Activated CD8-positive, alpha-beta memory T cell treated with anti-CD3 and anti-CD28 coated beads for 24 hours (primary cell): ENCODE measurements at places on chromosomes 16 and 17.

DNA sequence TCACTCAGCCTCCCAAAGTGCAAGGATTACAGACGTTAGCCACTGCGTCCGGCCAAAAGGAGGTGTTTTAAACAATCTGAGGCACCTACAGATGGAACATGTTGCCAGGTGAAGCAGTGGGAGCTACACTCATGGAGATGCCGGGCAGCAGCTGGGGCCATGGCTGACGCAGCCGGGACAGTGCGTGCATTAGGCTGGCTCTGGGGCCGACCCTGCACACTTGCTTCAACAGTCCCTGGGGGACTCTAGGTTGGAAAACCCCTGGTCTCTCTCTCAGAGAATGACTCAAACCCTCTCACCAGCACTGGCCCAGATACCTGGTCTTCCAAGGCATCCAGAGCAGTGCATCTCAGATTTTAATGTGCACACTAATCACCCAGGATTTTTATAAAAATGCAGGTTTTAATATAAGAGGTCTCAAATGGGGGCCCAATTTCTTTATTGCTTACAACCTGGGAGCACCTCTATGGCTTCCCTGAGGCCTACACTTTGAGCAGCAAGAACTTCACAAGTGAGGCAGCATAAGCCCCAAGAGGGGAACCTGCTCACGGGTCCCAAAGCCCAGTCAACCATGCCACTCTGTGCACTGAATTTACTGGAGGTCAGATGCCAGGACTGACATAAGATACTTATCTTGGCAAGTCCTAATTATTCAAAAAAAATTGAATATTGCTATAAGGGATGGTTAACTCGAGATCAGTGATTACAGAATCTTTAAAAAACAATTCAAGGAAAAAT is 70.8 kb upstream of the TRAP1 start:
- no peak for DNase-seq

DNA sequence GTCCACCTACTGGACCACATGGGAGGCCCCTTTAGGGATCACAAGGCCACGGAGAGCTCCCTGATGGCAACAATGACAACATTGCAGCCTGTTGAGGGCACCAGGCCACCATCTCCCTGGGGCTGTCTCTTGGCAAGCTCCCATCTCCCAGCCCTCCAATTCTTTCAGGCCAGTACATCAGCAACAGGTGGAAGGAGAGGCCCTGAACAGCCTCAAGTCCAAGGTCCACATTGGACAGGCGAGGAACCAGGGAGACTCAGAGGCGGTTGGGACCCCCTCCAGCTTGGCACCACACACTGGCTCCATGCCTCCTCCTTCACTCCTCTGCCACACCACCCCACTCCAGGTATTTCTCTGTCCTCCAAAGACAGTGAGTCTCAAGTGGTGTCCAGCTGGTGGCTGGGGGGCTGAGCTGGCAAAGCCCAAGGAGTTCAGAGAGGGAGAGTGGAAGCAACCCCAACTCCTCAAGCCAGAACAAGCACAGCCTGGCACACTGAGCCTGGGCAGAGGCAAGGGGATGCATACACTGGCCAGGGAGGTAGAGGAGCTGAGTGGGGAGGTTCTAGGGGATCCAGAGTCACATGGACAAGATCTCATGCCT is 1.3 kb upstream of the ACAP1 start:
- no peak for DNase-seq

DNA sequence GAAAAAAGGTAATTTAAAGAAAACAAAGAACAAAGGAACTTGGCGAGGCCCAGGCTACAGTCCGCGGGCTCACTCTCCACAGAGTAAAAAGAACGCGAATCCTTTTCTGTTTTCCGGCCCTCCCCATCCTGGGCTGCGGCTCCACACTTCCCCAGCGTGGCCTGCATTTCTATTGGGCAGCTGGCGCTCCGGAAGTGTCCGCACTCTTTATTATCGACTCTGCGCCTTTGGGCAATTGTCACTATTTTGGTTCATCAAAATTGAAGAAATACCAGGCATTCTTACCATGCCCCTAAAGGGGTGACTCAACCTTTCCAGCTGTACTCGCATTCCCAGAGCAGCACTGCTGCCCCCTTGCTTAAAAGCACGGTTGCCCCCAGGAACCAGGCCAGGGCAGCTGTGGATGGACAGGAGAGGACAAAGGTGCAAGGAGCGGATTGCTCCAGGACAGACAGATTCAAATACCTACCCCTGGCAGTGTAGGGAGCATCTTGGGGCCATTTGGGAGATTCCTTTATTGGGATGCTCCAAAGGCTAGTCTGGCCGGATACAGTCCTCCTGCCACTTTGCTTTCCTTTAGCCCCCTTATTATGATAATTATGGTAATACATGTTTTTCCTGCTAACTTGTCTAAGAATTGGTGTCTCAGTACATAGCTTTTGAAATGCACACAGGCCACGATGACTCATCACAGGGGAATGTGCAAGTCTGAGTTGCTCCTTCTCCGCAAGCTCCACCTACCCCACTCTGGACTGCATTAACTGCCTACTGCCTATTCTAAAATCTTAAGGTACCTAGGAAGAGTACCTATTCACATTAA is 985 bp upstream of the SLFN12 start:
- DNase-seq = peak; percentile 75

DNA sequence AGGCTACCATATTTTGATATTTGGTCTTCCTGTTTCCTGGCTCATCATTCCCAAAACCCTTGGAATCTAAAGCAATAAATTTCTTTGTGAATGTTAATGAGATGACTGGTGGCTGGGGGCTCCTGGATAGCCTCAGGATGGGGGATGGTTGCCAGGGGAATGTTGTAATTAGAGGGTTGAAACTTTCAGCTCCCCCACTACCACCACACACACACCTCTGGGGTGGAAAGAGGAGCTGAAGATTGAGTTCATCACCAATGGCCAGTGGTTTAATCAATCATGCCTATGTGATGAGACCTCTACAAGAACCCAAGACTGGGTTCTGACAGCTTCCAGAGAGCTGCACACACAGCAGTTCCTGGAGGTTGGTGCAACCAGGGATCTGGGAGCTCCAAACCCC is 59.1 kb downstream of the HS3ST3A1 start:
- no peak for DNase-seq

DNA sequence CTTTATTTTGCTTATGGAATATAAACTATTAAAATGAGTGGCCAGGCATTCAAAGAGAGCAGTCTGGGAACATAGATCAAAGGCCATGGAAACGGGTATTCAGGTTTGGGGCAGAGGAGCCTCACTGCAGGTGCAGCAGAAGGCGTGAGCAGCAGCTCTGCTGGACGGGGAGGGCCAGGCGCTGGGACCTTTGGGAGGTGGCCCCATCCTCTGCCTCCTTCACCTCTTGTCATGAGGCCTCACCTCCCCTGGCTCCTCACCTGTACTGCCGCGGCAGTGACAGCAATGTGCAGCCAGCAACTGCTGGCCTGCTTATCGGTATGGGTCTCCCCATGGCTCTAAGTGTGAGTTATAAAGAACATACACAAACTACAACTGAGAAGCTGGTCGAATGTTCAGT is 109.4 kb downstream of the CDK5R1 start:
- DNase-seq = no peak

GRCh38 chr16:88782454-88783390 is 2.3 kb downstream of the PIEZO1 start:
- peak; percentile 84 for DNase-seq

GRCh38 chr17:37507111-37507510 is 17.4 kb downstream of the DUSP14 start:
- DNase-seq = no peak

- DNase-seq = no peak
These were observed 815.5 kb downstream of the KCNJ18 start for GRCh38 chr17:22507823-22508222.

DNA sequence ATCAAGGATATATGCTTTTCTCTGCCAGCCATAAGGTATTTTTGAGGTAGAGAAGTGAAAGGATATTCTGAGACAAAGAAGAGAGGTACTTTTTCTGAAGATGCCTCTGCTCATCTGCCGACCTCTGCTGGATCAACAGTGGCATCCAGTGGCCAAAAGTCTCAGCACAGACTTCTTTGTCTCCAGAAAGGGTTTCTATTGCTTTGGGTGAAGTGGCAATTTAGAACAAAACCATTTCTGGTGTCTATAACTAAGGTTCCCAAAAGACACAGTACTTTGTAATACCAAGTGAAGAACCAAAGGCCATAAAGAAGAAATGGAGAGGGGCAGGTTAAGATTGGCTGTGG is 155.2 kb upstream of the C17orf78 start:
- no peak for DNase-seq

GRCh38 chr16:57938936-57939871 is 31.7 kb downstream of the CNGB1 start:
- DNase-seq = no peak

DNA sequence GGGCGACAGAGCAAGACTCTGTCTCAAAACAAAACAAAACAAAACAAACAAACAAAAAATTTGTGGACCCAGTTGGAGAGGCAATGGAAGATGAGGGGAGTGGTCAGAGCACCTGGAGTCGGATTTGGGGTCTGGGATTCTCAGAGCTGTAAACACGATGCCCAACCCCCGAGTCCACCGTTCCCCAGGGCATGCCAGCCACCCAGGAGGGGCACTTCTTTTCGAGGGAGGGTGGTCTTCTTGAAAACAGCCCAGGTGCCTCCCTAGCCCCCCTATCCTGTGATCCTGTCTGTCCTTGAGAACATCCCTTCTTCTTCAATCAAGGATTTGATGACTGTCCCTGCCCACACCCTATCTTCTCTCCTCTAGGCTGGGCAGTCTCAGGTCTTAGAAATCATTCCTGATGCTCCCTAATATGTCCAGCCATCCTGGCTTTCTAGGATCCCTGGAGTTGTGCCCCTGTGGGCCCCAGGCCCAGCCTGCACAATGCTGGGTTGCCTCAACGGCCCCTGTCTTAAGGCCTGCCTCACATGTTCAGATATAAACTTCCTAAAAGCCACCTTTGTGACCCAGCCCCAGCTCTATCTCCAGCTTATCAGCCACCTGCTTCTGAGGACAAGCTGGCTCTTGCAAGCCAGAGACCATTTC is 3.1 kb upstream of the SLC13A2 start:
- no peak for DNase-seq

- DNase-seq = no peak
These were observed 12.3 kb upstream of the MEIOB start for GRCh38 chr16:1884155-1884760.

DNA sequence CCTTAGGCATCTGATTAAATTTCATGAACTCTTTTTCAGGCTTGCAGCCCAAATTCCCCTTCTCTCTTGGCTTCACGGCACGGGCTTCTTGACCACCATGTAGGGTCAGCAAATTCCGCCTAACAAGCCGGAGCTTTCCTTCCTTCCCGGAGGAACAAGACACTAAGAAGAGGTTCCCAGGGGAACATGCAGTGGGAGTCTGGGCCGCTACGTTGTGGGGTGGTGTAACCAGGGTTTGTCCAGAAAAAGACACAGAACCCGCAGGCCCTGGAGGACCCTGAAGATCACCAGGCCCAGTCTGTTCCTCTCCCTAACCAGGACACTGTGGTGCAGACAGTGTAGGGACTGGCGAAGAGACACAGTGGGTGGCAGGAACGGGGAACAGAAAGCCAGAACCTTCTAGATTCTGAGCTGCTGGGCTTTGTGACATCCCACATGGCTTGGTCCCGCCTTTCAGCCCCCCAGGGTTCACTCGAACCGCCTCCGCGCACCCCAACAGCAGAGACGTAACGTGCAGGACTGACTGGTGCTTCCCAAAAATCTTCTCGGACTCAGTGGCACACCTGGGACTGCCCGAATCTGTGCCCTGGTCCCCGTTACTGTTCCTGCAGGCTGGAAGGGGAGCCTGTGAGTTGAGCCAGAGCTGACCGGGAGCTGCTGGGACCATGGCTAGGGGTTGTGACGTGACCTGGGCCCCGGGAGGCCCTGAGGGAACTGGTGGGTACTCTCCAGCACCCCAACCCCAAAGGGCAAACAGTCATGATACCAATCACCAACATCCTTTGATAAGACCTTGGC is 55.2 kb downstream of the TBC1D16 start:
- DNase-seq = no peak
